ENCODE measurements at places on chromosomes 6 and 20.

GRCh38 chr20:42020316-42020715 is 402.1 kb upstream of the CHD6 start:
- DNase-seq = no peak

- no peak for DNase-seq
Measured at GRCh38 chr6:43746613-43747102, 23.4 kb upstream of the VEGFA start.

- DNase-seq = no peak
Measured at GRCh38 chr20:47418069-47418757, 61.7 kb upstream of the ZMYND8 start.

- DNase-seq = no peak
Measured at GRCh38 chr6:118649918-118650581, 1.3 kb downstream of the CEP85L start.

DNA sequence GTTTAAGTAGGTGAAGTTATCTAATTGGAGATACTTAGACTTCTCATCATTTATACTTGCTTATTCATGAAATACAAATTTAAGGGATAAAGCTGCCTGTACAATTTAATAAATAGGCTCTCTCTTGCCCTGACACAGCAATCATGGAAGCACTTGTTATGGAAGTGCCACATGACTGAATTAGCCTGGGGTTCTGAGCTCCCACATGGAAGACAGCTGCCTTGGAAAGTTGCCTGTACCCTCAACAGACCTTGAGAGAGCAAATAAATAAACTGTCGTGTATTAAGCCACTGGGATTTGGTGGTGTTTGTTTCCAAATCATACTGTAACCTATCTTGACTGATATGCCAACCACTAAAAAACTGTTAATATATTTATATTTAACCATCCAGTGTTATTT is 87.0 kb upstream of the RSPO3 start:
- no peak for DNase-seq

- no peak for DNase-seq
Measured at GRCh38 chr6:159093609-159094443, 49.0 kb upstream of the TAGAP start.

GRCh38 chr6:43785220-43785752 is 15.3 kb downstream of the VEGFA start:
- no peak for DNase-seq

DNA sequence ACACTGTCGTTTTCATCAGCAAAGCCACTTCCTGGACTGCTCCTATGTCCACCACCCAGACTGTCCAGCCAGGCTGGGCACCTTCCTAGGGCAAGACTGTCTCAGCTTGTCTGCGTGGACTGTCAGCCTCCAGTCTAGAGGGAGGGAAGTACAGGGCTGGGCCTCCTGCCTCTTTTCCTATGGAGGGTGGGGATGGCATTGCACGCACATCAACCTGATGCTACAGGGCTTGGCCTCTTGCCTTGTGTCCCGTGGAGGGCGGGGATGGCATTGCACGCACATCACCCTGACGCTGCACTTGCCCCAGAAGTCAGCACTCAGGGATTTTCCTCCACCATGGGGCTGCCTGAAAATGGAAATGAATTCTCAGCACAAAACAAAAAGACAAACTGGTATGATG is 304.2 kb upstream of the CDH4 start:
- DNase-seq = no peak

- DNase-seq = no peak
Measured at GRCh38 chr6:93423542-93423941, 4.2 kb upstream of the EPHA7 start.

- no peak for DNase-seq
Measured at GRCh38 chr6:146581968-146582367, 16.8 kb upstream of the ADGB start.

GRCh38 chr6:21937466-21937865 is 343.9 kb downstream of the SOX4 start:
- no peak for DNase-seq

- DNase-seq = no peak
Measured at GRCh38 chr6:56475736-56476457, 166.8 kb downstream of the DST start.

DNA sequence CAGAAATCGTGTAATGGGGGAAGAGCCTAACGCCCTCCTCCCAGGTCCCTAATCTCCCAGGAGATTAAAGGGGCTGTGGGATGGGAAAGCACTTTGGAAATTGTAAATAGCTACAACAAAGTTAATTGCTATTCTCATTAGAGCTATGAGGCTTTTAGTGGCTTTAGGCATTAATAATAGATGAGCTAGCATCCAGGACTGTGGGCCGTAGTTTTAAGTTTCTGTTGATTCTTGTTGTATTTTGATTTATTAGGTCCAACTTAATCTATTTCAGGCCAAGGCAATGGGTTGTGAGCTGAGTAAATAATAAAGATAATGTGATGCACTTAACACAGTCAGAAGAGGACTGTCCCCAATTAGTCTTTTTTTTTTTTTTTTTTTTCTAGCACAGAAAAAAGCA is 67.7 kb downstream of the ANKRD6 start:
- DNase-seq = no peak

- DNase-seq = no peak
Measured at GRCh38 chr6:88698661-88699060, 264.8 kb downstream of the RNGTT start.

GRCh38 chr6:170285482-170285881 is 5.4 kb downstream of the DLL1 start:
- DNase-seq = no peak

DNA sequence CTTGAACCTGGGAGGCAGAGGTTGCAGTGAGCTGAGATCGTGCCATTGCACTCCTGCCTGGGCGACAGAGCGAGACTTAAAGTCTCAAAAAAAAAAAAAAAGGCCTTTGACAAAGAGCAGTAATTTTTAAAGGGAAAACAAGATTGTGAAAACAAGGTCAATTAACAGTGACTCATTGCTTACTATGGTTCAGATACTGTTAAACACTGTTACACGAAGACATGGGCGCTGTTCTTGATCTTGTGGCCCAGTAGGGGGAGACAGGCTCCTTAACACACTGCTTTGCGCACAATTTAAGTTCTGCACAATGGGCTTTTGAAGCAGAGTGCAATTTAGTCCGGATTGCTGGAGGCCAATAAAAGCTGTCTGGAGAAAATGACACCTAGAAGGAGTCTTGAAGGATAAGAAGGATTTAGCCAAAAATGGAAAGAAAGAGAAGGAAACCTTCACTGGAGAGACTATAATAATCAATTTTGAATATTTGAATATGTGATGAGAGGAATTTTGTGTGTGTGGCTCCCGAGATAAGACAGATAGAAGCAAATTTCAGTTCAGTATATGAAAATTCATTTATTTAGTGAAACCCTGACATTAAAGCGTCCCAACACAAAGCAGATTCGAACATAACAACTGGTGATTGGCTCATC is 6.0 kb upstream of the LATS1 start:
- no peak for DNase-seq

GRCh38 chr6:105862936-105863607 is 223.1 kb upstream of the PRDM1 start:
- no peak for DNase-seq

DNA sequence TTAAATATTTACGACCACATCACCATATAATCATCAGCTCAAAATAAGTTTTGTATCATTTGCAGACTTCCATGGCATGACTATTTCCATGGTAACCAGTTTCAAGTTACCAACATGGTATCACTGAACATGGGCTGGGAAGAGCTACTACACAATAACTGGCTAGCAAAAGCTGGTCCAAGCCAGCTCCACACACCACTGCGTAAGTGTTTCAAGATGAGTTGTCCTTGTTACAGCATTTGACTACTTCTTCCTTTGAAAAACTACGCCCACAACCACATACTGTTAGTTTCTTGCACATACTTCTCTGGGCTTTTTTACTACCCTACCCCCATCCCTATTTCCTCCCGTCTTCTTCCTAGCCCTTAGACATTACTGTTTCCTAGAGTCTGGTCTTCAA is 8.5 kb downstream of the CD164 start:
- DNase-seq = no peak

- no peak for DNase-seq
Measured at GRCh38 chr6:22021966-22022365, 274.9 kb downstream of the PRL start.

DNA sequence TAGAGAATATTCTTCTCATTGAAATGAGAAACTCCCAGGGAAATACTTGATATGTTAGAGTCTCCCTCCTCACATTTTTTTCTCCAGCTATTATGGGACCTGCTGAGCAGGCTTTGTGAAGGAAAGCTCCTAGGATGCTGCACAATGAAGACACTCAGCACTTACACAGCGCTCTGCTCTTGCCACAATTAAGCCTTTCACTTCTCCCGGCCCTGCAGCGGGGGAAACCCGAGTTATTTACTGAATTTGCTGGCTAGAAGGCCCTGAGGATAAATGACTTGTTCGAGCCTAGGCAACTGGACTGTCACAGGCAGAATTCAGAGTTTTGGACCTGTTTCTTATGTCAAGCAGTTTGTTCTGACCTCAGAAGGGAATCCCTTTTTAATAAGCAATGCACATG is 102.0 kb downstream of the MAP3K7 start:
- DNase-seq = no peak

DNA sequence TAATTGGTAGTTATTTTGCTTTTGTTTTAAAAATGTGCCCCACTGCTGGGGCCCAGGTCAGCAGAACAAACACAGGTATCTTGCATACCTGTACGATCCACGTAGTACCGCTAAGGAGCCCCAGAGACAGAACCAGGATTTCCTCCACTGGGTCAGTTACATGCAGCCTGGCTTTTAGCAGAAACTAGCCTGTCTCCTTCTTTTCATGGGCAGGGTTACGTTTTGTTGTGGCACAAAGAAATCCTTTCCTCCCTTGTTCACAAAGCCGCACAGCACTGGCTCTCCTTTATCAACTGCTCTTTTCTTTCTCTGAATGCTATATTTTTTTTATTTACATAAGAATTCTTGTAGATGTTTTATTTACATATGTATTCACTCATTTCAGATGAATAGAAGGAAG is 190.3 kb upstream of the POU3F2 start:
- DNase-seq = no peak
